ENCODE measurements at places on chromosomes 1 and 21. TPM values are rescaled to one million over a fixed set of nuclear protein-coding genes. Genes with fewer than 3 reads are reported as not detected.
A peak's percentile ranks its signal among the peaks of the same experiment; 100 is the strongest.

Gene ADAM15
- 198 TPM for total RNA-seq

Gene STK40
- 19.1 TPM for total RNA-seq

DNA sequence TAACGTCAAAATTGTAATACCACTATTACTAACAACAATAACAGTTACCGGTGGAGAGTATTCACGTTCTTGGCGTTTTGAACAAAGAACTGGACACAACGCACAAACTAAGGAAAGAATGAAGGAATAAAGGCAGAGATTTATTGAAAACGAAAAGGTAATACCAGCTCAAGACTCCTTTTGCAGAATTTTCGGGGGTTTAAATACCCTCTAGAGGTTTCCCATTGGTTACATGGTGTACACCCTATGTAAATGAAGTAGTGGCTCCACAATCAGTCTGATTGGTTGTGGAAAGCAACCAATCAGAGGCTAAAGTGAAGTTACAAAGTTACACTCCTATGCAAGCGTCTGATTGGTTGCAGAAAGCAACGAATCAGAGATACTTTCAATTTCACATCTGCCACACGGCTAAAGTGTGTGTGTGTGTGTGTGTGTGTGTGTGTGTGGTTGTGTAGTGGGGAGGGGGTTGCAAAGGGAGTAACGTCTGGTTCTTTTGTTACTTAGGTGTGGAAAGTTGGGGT, 1.1 kb upstream of the GTF2B start:
- peaks cover 10% of the 10 kb centered on the region for H3K4me1 ChIP-seq
- H3K4me3 ChIP-seq: no peak overlapping the region
- DNase-seq: no peak
- H3K27ac ChIP-seq: no peak overlapping the region

Gene STIL
- 1.8 TPM for total RNA-seq

GRCh38 chr1:204296431-204296988, 63.2 kb downstream of the PLEKHA6 start:
- H3K4me3 ChIP-seq: no peak overlapping the region
- peak overlapping the region; percentile 76 for H3K27ac ChIP-seq
- peak; percentile 46 for DNase-seq
- H3K27me3 ChIP-seq: no peaks in the 10 kb centered on the region
- peaks cover 7% of the 10 kb centered on the region for H3K4me1 ChIP-seq

- no peak overlapping the region for H3K27ac ChIP-seq
- peaks cover 4% of the 10 kb centered on the region for H3K4me1 ChIP-seq
- H3K4me3 ChIP-seq: no peak overlapping the region
- no peak for DNase-seq
Measured at GRCh38 chr1:205435578-205436573, 14.0 kb upstream of the LEMD1 start.

DNA sequence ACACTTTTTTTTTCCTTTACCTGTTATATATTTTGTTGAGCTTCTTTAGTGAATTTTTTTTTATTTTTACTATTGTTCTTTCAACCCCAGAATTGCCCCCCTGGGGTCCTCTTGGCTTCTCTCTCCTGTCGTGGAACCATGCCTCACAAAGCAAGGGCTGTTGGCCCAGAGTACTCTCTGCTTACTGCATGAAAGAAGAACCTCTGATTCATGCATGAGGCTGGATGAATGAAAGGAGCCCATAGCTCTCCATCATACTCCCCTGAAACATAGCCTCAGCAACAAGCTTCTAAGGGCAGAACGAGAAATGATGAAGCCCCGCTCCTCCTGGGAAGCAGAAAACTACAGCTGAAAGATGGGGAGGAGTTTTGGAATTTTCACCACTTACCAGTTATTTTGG, 1441.0 kb downstream of the BRINP3 start:
- no peak overlapping the region for H3K27ac ChIP-seq
- no peak for DNase-seq
- no peaks in the 10 kb centered on the region for H3K36me3 ChIP-seq
- no peaks in the 10 kb centered on the region for H3K4me1 ChIP-seq
- no peak overlapping the region for H3K4me3 ChIP-seq

GRCh38 chr1:175472464-175472863, 270.9 kb downstream of the TNR start:
- no peak overlapping the region for H3K27ac ChIP-seq
- DNase-seq: no peak
- H3K36me3 ChIP-seq: no peaks in the 10 kb centered on the region
- H3K4me3 ChIP-seq: no peak overlapping the region
- H3K27me3 ChIP-seq: no peaks in the 10 kb centered on the region

Gene TP73
- 0.76 TPM for total RNA-seq

Gene KIRREL1
- total RNA-seq: 51.2 TPM

GRCh38 chr1:109919303-109919702, 8.7 kb downstream of the CSF1 start:
- no peak for DNase-seq
- H3K27me3 ChIP-seq: no peaks in the 10 kb centered on the region
- no peak overlapping the region for H3K27ac ChIP-seq
- H3K4me1 ChIP-seq: no peaks in the 10 kb centered on the region
- H3K4me3 ChIP-seq: no peak overlapping the region

Gene ICOSLG
- total RNA-seq: 0.69 TPM

DNA sequence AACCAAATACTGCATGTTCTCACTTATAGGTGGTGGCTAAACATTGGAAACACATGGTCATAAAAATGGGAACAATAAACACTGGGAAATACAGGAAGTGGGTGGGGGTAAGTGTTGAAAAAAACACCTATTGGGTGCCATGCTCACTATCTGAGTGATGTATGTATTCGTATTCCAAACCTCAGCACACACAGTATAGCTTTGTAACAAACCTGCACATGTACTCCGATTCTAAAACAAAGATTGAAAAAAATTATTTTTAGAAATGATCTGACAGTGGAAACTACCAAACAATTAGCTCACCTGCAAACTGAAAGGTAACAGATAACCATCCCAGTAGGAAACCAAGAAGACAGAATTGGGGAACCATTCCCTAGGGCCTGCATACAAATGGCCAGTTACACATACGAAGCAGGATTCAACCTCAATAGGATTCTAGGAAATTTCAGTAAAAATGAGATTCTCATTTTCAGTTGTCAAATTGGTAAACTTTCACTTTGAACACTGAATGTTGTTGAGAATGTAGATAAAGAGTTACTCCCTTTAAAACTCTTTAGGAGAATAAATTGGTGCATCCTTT, 88.1 kb upstream of the LRRC8D start:
- H3K36me3 ChIP-seq: no peaks in the 10 kb centered on the region
- no peak overlapping the region for H3K4me3 ChIP-seq
- no peak for DNase-seq

Gene C1QA
- 114 TPM for total RNA-seq

Gene FOXD3
- not detected for total RNA-seq

DNA sequence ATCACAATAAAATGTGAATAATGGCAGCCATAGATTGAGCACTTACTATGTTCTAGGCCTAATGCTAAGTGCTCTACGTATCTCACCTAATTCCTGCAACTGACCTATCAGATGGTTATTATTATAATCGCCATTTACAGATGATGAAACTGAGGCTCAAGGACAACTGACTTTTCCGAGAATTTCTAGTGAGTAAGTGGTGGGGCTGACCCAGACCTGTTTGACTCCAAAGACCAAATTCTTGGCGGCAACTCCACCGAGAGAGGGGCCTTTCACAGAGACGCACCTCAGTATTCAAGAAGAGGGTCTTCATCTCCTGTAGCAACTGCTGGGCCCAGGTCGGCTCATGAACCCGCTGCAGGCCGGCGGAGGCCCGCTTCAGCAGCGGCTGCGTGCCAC, 573 bp downstream of the TMEM234 start:
- H3K4me3 ChIP-seq: peak overlapping the region; percentile 100
- DNase-seq: no peak
- H3K4me1 ChIP-seq: peaks cover 18% of the 10 kb centered on the region
- no peaks in the 10 kb centered on the region for H3K36me3 ChIP-seq
- no peaks in the 10 kb centered on the region for H3K27me3 ChIP-seq

GRCh38 chr1:106223213-106223612, 833.3 kb upstream of the PRMT6 start:
- H3K4me1 ChIP-seq: no peaks in the 10 kb centered on the region
- DNase-seq: no peak
- H3K36me3 ChIP-seq: no peaks in the 10 kb centered on the region
- no peaks in the 10 kb centered on the region for H3K27me3 ChIP-seq
- no peak overlapping the region for H3K27ac ChIP-seq

Gene KIF17
- not detected for total RNA-seq

- peaks cover 8% of the 10 kb centered on the region for H3K4me1 ChIP-seq
- H3K27me3 ChIP-seq: no peaks in the 10 kb centered on the region
- no peak for DNase-seq
Measured at GRCh38 chr1:183230413-183230812, 44.3 kb downstream of the LAMC2 start.

- no peak overlapping the region for H3K27ac ChIP-seq
- no peak overlapping the region for H3K4me3 ChIP-seq
- no peaks in the 10 kb centered on the region for H3K36me3 ChIP-seq
- H3K27me3 ChIP-seq: no peaks in the 10 kb centered on the region
Measured at GRCh38 chr1:46757247-46757955, 38.5 kb upstream of the EFCAB14 start.

DNA sequence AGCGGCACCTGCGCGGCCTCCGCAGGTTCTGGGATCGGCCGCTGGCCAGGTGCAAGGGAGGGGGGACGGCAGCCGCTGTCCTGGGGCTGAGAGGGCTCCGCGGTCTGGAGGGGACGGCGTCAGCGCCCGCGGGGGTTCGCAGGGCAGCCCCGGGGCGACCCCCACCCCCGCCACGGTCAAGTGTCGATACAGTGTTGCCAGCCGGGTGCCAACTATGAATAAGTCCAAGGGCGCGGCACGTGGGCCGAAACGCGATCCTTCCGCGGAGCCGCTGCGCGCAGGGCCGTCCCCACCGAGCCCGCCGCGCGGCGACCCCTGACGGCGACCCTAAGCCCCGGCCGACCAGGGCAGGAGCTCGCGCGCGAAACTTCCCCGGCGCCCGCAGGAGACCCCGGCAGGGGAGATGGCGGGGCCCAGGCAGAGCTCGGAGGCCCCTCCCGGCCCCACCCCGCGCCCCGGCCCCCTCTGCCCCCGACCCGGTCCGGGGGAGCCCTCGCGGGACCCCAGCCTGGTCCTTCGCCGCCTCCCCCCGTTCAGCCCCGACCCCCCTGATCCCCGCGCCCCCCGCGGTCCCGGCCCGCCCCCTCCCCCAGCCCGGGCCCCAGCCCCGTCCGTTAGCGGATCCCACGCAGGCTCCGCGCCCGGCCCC, 586 bp upstream of the AGPAT3 start:
- no peaks in the 10 kb centered on the region for H3K27me3 ChIP-seq
- H3K4me3 ChIP-seq: peak overlapping the region; percentile 66
- no peaks in the 10 kb centered on the region for H3K4me1 ChIP-seq
- H3K27ac ChIP-seq: peak overlapping the region; percentile 85

DNA sequence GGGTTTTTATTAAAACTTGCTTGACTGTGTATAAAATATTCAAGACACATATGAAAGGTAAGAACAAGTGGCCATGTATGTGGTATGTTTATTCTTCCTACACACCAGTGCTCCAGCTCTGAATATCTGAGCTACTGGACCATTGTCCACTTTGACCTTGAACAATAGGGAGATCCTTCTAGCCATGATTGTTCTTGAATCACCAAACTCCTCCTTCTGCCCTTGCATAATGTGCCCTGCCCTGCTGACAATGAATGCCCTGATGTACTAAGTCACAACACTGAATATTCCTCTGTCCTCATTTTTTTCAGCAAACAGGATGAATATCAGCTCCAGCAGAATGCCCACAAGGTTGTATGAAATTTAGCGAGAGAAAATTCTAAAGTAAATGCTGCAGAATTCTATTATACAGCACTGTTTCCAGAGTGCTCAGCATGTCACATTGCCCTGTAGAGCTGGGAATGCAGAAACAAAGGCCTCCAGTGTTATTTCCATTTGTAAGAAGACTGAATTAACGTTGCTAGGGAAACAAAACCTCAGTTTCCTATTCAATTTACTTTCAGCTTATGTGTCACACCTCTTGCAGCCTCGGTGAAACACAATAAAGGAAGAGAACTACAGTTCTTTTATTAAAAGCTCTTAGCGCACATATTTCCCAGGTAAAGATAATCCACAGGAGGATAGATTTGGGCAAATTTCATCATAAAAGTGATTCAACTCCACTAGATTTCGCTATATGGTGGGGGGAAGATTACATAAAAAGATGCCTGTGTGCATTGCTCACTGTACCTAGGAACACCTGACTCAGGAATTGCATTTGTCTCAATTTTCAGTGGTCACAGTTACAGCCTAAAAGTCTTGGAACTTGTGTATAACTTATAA, 187.4 kb upstream of the ATP1B1 start:
- no peak overlapping the region for H3K4me3 ChIP-seq
- H3K27me3 ChIP-seq: no peaks in the 10 kb centered on the region
- no peaks in the 10 kb centered on the region for H3K4me1 ChIP-seq
- DNase-seq: no peak
- no peaks in the 10 kb centered on the region for H3K36me3 ChIP-seq

- no peaks in the 10 kb centered on the region for H3K36me3 ChIP-seq
- H3K27me3 ChIP-seq: no peaks in the 10 kb centered on the region
- no peak overlapping the region for H3K4me3 ChIP-seq
- DNase-seq: no peak
- H3K27ac ChIP-seq: no peak overlapping the region
Measured at GRCh38 chr1:184462155-184462554, 75.3 kb downstream of the C1orf21 start.

DNA sequence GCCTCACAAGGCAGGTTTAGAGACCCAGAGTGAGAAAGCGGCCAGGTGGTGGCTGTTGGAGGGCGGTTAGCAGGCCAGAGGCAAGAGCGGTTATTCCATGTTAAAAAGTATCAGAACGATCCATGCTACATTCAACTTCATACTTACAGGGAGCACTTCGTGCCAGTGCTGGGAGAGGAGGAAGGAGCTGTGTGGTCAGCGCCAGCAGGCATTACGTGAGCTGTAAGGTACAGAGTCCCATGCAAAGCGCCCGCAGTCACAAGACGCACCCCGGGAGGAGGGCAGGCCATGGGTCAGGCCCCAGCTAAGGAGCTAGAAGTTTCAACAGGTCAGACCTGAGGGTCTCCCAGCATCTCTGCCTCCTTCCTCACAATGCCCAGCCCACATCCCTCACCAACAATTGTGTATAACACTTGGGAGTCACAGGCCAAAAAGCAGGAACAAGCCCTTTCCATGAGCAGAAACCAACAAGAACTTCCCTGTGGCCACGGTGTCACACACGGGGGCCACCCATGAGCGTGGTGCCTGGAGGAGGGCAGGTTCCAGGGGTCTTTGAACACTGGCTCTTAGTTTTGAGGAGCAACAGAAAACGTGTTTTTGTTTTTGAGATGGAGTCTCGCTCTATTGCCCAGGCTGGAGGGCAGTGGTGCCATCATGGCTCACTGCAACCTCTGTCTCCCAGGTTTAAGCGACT, 21.8 kb upstream of the GPR153 start:
- H3K4me3 ChIP-seq: no peak overlapping the region
- no peaks in the 10 kb centered on the region for H3K27me3 ChIP-seq
- DNase-seq: no peak

Measured in uterus (tissue), 4 donors.